Motor neuron (in vitro differentiated cells): ENCODE measurements at places on chromosomes 2 and 18. TPM values are rescaled to one million over a fixed set of nuclear protein-coding genes. Genes with fewer than 3 reads are reported as not detected.

DNA sequence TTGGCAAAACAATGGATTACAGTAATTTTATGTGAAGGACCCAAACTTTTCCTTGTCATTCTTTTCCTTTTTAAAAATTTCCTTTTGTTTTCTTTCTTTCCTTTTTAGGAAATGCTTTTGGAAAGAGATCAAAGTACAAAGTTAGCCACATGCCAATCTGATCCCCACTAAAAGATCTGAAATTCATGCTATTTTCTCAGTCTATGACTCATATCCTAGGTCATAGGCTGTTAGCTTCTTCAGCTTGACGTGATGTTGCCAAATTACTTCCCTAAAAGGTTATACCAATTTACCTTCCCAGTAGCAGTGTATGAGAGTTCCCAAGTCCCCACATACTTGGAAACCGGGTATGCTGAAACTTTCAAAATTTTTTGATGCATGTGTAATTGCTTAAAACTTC, 355.3 kb downstream of the INSIG2 start:
- peak; percentile 75 for ATAC-seq

- peak; percentile 70 for ATAC-seq
These were observed 308.3 kb upstream of the HS6ST1 start for GRCh38 chr2:128626760-128627511.

DNA sequence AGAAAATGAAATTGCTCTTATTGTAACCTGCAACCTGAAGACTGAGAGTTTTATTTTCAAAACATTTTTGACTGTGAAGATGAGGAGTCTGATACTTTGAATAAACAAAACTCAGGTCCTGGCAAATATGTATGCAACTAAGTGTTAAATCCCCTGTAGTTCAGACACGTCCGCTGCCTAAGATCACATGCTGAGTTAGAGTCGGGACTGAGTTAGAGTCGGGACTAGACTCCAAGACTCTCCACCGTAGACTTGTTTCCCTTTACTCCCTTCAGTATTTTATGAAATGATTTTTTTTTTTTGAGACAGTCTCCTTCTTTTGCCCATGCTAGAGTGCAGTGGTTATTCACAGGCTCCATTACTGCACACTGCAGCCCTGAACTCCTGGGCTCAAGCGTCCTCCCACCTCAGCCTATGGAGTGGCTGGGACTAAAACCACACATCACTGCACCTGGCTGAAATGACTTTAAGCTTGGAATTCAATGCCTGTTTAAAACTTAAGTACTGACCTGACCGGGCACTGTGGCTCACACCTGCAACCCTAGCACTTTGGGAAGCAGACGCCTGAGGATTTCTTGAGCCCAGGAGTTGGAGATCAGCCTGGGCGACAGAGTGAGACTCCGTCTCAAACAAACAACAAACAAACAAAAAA, 28.0 kb upstream of the PMAIP1 start:
- ATAC-seq = no peak

- no peak for ATAC-seq
These were observed 12.1 kb upstream of the RHOB start for GRCh38 chr2:20434588-20435294.

DNA sequence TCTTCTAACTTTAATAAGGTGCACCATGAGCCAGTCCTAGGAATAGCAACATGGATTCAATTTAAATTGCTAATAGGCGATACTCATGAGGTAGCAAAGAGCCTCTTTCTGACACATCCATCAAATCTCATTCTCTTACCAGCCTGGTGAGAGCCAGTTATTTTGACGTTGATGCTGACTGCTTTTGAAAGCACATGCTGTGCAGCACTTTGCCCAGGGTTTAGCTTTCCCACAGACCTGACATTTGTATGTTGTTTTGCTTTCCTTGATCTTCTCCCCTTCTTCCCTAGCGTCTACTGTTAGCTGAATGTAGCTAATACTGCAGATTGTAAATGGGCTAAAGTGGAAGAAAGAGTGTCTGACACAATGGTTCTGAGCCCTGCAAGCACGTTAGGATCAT, 101.1 kb upstream of the CCDC85A start:
- peak; percentile 36 for ATAC-seq

The CLEC4F gene
- total RNA-seq = 0.49 and 0.69 TPM in 2 replicates

The GDF7 gene
- 0.29 and 0.36 TPM in 2 replicates for total RNA-seq

The SPOPL gene
- total RNA-seq = 11.3 and 13.0 TPM in 2 replicates

The DSG1 gene
- 0.27 TPM in 1 of 2 replicates, not detected in the other for total RNA-seq
